ENCODE measurements at places on chromosomes 3 and 15.

- no peak for DNase-seq
Measured at GRCh38 chr15:59543721-59544547, 67.6 kb upstream of the GCNT3 start.

DNA sequence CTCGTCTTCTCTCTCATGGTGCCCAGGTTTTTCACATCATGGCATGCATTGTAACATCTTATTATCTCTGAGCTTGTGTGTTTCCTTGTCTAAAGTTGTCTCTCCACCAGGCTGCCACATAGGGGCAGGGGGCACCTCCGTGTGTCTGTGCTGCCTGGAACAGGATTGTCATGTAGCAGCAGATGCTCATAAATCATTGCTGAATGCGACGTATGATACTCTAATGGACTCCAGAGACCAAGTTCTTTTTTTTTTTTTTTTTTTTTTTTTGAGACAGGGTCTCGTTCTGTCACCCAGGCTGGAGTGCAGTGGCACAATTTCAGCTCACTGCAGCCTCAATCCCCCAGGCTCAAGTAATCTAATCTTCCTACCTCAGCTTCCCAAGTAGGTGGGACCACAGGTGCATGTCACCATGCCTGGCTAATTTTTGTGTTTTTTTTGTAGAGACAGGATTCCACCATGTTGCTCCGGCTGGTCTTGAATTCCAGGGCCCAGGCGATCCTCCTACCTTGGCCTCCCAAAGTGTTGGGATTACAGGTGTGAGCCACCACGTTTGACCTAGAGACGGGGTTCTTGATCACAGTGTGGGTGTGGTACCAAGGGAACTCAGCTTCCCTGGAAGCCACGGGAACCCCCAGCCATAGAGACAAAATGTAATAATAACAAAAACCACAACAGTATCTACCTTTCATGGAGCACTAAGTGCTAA lies 4.7 kb upstream of the DNASE1L3 start:
- DNase-seq: no peak

- no peak for DNase-seq
Measured at GRCh38 chr3:59879031-59879581, 829.3 kb upstream of the CFAP20DC start.

DNA sequence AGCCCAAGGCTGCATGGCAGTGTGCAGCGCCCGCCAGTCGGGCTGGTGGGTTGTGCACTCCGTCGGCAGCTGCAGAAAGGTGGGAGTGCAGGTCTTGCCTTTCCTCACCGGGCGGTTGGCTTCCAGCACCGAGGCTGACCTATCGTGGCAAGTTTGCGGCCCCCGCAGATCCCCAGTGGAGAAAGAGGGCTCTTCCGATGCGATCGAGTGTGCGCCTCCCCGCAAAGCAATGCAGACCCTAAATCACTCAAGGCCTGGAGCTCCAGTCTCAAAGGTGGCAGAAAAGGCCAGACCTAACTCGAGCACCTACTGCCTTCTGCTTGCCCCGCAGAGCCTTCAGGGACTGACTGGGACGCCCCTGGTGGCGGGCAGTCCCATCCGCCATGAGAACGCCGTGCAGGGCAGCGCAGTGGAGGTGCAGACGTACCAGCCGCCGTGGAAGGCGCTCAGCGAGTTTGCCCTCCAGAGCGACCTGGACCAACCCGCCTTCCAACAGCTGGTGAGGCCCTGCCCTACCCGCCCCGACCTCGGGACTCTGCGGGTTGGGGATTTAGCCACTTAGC lies 4.3 kb downstream of the ISL2 start:
- no peak for DNase-seq

DNA sequence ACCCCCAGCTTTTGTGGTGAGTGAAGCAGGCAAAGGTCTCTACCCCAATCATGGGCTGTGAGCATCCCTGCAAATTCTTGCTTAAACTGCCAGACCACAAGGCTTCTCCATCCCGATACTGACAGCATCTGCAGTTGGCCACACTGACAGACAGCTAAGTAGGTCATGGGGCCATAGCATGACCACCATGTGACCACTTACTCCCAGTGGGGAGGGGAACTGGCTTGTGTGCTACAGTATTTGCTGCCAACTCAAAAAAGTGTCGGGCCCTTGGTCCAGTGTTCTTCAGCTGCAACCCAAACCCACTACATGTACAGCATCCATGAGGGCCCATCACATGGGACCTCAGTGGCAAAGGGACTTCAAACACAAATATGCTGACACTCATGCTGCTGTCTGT lies 103.4 kb downstream of the SEC22A start:
- DNase-seq: no peak

- no peak for DNase-seq
Measured at GRCh38 chr3:183392186-183393034, 36.0 kb downstream of the MCF2L2 start.

- DNase-seq: no peak
Measured at GRCh38 chr3:32568953-32569352, 1.7 kb downstream of the DYNC1LI1 start.

DNA sequence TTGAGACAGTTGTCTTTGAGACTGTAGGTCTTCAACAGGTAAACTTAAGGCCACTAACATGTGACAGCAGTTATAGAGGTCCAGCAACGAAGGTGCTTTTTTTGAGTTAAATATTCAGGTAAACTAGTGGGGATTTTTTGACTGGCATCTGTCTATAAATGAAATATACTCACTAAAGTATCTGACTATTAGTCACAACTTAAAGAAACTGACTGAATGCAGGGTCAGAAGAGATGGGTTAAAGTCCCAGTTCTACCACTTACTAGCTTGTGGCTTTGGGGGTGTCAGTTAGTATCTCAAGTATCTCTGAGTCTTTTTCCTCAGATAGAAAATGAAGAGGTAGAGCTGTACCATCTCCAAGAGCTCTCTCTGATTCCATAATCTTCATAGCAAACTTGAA lies 18.0 kb downstream of the MIX23 start:
- DNase-seq: no peak

GRCh38 chr3:69738315-69738714 lies 949 bp upstream of the MITF start:
- DNase-seq: no peak

All from occipital lobe (tissue), 3 donors.